ENCODE measurements at places on chromosomes 7 and 10. TPM values are rescaled to one million over a fixed set of nuclear protein-coding genes. Genes with fewer than 3 reads are reported as not detected.
A peak's percentile ranks its signal among the peaks of the same experiment; 100 is the strongest.

- peak; percentile 48 for DNase-seq
Observed at GRCh38 chr10:6200734-6201515, 1.8 kb upstream of the PFKFB3 start.

DNA sequence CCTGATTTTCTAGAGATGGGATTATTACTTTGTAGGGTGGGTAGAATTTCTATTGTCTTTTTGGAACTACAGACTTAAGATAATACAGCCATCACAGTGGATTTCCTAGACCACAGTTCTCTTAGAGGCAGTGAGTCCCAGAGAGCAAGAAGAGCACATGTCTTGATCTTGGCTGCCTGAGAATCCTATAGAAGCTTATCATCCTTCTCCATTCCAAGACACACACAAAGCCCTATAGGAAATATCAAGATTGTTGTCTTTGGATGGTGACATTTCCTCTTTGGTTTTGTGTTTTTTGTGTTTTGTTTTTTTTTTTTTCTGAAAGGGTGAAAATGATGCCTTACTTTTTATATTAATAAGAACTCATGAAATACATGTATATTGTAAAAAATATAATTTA, 143.1 kb downstream of the AHR start:
- no peak for DNase-seq

DNA sequence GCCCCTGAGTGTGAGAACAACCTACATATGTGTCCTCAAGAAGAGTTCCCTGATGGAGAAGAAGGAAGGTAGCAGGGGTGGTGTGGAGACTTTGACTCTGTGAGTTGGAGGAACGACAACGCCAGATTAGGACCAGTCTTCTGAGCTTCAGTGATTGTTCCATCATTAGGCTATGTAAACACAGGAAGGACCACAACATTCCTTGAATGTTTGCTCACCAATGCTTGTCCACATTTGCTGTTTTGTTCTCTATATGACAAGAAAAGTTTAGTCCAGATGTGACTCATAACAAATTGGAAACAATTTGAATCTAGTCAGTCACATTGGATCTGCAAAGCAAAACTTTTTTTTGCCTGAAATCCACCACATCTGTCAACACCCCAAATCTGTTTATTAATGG, 62.7 kb downstream of the ENTPD1 start:
- DNase-seq: no peak

DNA sequence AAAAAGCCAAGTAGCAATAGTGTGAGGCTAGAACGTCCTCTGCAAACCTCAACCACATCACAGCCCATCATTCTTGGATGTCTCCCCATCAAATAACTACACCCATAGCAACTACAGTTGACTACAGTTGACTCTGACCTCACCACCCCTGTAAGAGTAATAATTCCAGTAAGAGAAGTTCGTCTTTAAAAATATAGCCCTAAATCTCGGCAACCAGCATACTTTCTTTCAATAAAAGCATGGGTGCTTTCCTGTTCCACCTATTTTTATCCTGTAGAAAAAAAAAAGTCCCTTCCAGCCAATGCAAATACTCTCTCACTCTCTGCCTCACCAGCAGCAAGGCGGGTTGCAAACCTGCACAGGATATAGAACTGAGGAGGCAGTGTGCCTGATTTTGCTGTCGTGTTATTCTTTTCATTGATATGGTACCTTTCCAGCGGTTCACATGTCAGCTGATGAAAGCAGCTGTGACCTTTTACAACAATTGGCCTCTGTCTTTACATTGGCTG, 187.5 kb upstream of the NFE2L3 start:
- DNase-seq: no peak

GRCh38 chr7:70525991-70526390, 606.0 kb upstream of the GALNT17 start:
- DNase-seq: no peak

DNA sequence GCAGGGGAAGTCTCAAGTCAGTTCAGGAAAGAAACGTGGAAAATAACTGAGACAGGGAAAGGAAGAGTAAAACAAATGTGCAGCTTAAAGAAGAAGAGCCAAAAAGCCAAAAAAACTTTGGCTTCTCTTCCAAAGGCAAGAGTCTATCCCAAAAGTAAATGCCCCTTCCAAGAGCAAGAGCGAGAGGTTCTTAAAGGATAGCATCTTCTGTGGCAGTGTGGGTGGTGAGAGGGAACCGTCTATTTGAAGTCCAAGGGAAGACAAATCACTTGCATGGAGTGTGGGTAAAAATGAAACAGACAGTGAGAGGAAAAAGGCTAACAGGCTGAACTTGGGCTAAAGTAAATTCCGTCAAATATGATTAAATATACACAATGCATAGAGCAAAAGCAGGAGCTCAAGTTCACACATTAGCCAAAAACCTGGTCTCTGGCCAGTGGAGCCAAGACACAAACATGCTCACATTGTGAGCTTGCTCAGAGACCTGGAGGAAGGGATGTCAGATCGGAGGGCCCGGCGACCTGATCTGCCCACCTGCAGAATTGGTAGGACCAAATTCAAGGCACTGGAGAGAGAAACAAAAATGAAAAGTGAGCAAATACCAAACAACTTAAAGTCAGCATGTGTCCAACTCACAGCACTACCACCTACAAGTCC, 87.0 kb downstream of the PIK3CG start:
- no peak for DNase-seq

- DNase-seq: peak; percentile 92
Observed at GRCh38 chr10:32980558-32981468, 22.8 kb upstream of the ITGB1 start.

- DNase-seq: no peak
Observed at GRCh38 chr10:97005349-97005748, 173.3 kb downstream of the LCOR start.

DNA sequence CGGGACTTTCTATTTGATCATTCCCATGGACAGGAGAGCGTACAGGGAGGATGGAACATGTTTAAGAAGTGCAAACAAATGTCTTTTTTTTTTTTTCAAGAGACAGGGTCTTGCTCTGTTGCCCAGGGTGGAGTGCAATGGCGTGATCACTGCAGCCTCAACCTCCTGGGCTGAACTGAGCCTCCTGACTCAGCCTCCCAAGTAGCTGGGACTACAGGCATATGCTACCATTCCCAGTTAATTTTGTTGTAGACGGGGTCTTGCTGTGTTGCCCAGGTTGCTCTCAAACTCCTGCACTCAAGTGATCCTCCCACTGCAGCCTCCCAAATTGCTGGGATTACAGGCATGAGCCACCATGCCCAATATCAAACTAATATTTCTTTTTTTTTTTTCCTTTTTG, 40.5 kb downstream of the SPDYE5 start:
- no peak for DNase-seq

DNA sequence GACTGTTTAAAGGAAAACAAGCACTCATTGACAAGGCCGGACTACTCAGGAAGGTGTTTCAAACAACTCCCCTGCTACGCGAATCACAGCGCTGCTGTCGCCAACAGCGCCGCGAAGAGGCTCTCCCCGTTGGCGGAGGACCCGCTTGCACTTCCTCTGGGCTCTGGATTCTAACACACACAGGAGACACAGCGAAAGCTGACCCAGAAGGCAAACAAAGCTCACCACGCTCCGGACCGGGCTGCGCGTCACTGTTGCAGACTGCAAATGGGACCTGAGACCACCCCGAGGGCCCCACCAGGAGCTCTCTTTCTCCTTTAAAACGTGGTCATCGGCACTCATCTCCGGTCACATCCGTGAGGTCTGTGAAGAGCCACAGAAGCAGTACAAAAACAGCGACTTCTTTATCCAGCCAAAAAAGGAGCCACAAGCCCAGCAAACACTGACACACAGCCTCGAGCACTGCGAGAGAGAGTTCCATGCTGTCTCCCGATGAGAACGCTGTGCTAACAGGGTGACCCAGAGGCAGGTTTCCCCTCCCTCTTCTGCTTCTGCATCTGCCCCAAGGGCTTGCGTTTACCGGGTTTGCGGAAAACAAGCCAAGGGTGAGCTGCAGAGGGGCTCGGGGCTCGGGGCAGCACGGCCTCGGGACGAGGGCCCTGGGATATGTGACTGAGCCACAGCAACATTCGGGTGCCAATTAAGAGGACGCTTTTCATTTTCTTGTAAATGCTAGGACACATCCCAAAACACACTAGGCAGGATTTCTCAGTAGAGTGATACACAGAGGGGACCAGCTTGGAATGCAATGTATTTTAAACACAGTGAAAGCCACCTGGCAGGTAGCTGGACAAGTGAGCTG, 41.3 kb downstream of the AMZ1 start:
- peak; percentile 45 for DNase-seq

GRCh38 chr10:45660876-45661411, 11.6 kb downstream of the ZFAND4 start:
- no peak for DNase-seq

- DNase-seq: no peak
Observed at GRCh38 chr10:93422118-93422517, 60.0 kb downstream of the MYOF start.

- peak; percentile 15 for DNase-seq
Observed at GRCh38 chr10:70763567-70763966, 21.6 kb downstream of the TBATA start.

- DNase-seq: no peak
Observed at GRCh38 chr7:150307129-150307528, 16.0 kb upstream of the LRRC61 start.

- DNase-seq: no peak
Observed at GRCh38 chr10:128779416-128779815, 653.2 kb upstream of the MKI67 start.

- no peak for DNase-seq
Observed at GRCh38 chr7:120718361-120718760, 139.6 kb downstream of the TSPAN12 start.

DNA sequence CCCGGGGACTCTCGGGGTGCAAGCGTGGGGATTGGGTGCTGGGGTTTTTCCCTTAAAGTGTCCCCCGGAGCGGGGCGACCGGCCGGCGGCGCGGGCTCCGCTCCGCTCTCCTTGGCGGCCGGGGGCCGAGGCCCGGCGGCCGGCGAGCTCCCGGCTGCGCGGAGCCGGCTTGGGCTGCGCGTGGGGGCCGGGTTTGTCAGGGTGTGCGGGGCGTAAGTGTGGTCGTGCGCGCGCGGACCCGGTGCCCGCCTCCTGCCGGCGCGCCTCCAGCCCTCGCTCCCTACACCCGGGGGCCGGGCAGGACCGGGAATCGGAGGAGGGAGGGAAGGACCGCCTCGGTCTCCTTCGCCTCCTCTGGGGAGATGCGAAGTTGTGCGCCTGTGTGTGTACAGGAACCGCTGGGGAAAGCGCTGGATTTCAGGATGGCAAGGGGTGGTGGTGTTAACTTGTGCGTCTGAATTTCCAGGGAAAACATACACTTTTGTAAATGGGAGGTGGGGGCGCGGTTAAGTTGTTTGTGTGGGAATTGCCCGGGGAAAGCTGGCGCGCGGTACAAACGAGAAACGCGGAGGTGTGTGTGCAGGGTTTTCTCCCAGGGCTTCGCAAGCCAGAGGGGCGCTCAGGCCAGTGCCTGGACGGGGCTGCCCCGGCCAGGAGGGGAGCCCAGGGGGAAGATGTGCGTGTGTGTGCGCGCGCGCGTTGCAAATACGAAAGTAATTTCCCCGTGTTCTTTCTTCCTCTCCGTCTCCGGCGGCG, 737 bp downstream of the ZMIZ1 start:
- DNase-seq: peak; percentile 80

DNA sequence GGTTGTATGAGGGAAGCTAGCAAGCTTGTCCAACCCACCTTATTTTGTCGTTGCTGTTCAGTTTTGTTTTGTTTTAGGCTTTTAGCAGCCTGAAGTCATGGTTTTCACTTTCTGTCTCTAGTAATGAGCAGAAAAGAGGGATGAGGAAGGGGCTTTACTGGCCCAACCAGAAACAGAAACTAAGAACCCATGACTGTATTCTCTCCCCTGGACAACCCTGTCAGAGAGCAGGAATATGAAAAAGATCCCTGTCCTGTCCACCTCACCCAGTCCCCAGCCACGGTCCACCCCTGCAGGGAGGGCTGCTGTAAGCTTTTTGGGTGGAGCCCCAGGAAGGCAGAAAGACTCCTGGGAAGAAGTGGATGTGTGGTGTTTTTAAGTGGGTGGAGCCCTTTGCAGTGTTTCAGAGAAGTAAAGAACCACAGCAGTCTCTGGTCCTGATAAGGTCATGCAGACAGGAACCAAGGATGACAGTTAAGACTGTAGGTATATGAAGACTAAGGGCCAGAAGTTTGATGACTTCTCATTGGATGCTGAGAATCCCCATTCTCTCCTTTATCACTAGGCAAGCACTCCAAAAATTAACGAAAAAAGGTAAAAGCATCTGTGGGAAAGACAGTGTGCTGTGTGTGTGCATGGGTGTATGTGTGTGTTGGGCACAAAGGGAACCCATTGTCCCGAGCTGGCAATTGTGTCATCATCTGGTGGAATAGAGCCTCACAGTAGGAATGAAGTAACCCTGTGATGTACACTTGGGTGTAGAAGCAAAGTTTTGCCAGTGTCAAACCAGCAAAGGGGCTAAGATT, 13.8 kb downstream of the MRPL32 start:
- no peak for DNase-seq

DNA sequence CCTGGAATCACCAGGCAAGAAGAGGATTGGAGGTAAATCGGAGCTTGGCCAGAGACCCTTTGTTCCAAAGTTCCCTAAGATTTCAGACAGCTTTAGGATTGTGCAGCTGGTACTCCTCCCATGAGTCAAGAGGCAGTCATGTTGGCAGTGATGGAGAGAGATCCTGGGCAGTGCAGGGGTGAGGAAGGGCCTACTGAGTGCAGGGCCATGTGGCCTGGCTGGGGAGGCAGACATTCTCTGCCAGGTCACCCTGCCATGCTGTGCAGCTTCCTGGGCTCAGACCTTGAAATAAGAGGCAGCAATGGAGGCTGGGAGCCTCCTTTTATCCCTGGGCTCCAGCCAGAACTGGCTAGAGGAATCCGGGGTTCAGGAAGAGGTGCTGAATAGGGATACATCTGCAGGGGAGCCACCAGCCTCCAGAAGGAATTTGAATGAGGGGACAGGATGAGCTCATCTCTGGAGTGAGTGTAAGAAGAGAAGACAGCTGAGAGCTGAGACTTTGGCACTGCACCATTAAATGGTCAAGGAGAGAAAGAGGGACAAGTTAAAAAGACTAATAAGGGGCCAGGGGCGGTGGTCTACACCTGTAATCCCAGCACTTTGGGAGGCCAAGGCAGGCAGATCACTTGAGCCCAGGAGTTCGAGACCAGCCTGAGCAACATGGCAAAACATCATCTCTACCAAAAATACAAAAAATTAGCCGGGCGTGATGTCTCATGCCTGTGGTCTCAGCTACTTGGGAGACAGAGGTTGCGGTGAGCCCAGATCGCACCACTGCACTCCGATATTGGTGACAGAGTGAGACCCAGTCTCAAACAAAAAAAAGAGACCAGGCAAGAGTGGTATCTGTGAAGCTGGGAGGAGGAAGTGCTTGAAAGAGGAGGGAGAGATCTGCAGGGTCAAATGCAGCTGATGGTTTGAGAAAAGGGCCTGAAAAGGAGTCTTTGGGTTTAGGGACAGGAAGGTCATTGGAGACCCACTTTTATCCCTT, 12.0 kb downstream of the SFTPD start:
- no peak for DNase-seq

The ZNF804B gene
- 0.06 TPM for total RNA-seq

The TSPAN13 gene
- total RNA-seq: 38.9 TPM

The PALD1 gene
- 15.9 TPM for total RNA-seq

The PDE1C gene
- total RNA-seq: 4.8 TPM

The PDE6C gene
- not detected for total RNA-seq

The NEUROG3 gene
- total RNA-seq: 6.7 TPM
